A549 (cell line): ENCODE measurements at places on chromosomes 6 and 20. TPM values are rescaled to one million over a fixed set of nuclear protein-coding genes. Genes with fewer than 3 reads are reported as not detected.

The CTAGE9 gene
- polyA plus RNA-seq: not detected in 3 replicates

The SNAI1 gene
- polyA plus RNA-seq: 8.0 to 11.1 TPM (median 10.7 TPM) in 3 replicates

GRCh38 chr20:49751397-49751736 lies 37.7 kb upstream of the B4GALT5 start:
- no peak for DNase-seq

GRCh38 chr20:59385480-59385879 lies 85.1 kb downstream of the EDN3 start:
- peak; percentile 44 for DNase-seq

- DNase-seq: no peak
These were observed 122.3 kb downstream of the JARID2 start for GRCh38 chr6:15368186-15368585.

- peak; percentile 46 for DNase-seq
These were observed at the start of gene GCNT2 for GRCh38 chr6:10521104-10521808. Gene GCNT2, plus strand, starts transcription at chr6:10521351. Its CDS starts 7,561 bp downstream, at chr6:10528912.

- DNase-seq: no peak
These were observed 58.8 kb downstream of the REV3L start for GRCh38 chr6:111423960-111424846.

GRCh38 chr6:133891149-133891926 lies 2.4 kb downstream of the TCF21 start:
- DNase-seq: peak; percentile 60
